ENCODE measurements at places on chromosomes 2 and 18.

- no peak for DNase-seq
These were observed 34.8 kb upstream of the NFATC1 start for GRCh38 chr18:79360933-79361332.

DNA sequence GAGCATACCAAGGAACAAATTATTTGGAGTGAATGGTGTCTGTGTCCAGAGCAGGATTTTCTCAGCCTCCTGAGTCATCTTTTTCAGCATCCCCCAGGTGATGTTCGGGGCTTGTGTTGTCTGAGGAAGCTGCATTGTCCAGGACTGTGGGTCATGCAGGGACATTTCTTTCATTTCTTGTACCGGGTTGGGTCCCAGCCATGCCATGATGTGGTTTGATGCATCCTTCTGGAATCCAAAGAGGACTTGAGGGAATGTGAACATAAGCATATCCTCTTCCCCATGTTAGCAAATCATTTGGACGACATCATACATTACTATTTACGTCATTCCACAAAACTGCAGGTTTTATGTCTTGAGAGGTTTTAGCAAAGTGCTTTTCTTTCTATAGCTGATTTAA is 797.8 kb downstream of the CCDC85A start:
- no peak for DNase-seq

DNA sequence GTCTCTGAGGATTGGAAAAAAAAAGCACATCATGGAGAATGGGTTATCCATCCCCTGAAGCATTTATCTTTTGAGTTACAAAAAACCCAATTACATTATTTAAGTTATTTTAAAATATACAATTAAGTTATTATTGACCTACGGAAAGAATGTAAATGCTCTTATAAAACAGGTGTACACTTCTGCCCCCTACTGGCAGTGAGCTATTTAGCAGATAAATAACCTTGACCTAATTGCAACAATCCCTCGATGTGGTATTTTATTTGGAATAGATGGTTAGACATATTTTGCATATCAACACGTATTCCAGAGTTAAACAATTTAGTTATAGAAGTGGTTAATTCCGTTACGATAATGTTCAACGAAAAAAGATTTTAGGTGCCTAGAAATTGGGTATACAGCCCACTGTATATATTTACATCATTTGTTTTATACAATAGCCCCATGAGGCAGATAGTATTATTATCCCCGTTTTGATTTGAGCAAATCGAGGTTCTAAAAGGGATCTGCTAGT is 9.1 kb upstream of the DAW1 start:
- DNase-seq = no peak

- no peak for DNase-seq
These were observed 59.1 kb downstream of the GREB1 start for GRCh38 chr2:11592671-11593574.

DNA sequence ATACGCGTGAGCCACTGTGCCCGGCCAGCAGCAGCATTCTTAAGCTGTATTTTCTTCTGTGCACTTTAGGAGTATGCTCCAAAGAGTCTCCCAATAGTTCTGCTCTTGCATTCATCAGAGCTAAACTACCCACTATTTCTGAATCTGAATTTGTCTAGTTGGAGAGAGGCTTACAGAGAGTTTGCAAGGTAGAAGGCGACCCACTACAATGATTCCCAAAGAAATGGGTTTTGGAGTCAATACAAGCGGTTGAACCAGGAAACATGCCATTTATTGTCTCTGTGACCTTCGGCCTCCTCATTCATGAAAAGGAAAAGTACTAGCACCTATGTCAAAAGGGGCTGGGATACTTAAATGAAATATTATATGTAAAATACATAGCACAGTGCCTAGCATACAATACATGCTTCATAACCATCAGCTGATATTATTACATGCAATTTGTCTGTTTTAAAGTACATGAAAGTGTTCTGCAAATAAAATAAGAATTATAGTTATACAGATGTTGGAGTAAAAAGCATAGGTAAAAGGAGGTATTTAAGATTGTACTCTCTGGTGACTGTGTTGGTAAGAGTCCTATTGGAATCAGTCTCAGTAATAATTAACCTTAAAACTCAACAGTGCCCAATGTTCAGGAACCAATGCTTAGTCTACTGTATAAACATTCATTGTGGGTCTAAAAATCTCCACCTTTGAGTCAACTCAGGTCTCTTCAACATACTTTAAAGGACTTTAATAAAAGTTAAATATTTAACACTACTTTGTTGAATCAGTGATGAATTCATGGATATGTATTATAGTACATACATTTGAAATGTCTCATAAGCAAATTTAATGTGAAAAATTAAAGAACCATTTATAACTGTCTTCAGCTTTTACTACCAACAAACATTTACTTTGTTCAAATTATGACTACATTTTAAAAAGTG is 89.8 kb upstream of the GRB14 start:
- no peak for DNase-seq

GRCh38 chr2:72130659-72131360 is 16.9 kb downstream of the CYP26B1 start:
- DNase-seq = no peak

- DNase-seq = no peak
These were observed 123.6 kb downstream of the EIPR1 start for GRCh38 chr2:3253913-3254441.

DNA sequence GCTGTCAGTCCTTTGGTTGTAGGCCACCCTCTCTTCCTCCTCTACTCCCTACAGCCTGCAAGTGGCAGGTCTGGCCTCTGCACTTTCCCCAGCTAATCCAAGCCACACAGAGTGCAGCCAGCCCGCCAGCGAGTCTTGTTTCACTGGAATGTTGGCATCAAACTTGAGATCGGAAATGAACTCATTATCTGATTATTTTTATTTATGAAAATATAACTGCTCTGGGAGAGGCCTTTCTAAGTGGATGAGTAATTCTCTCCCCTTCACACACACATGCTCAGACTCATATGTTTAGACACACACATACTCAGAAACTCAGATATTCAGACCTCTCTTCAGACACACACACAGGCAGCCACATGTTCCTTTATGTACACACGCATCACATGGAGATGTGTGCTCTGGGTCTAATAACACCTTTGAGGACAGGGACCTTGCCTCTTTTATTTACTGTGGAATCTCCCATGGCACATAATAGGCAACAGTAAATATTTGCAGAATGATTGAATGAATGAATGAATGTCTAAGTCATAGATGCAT is 151.3 kb downstream of the ZFP36L2 start:
- DNase-seq = no peak

DNA sequence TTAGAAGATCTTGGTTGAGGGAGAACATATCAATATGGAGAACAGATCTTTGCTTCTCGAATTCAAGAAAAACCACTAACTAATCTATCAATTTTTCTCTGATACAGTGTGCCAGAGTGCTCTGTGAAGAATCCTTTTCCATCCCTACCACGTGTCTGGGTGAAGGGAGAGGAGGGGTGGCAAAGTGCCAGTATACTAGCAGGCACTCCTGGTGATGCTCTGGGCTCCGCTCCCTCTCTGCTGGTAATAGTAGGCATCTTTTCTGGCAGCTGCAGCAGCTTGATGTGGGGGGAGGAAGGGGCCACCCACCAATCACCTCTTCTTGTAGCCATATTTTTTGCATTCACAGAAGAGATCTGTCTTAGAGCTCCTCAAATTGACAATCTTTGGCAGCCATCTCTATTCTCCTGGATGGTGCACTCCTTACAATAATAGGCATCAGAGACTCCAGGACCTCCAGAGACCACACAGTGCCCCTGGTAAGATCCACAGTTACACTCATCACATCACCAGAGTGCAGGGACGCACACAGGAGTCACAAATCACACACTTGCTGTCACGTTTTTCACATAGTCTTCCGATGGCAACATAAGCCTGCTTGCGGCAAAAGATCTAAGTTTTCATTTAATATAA is 15.7 kb downstream of the STK39 start:
- DNase-seq = no peak

DNA sequence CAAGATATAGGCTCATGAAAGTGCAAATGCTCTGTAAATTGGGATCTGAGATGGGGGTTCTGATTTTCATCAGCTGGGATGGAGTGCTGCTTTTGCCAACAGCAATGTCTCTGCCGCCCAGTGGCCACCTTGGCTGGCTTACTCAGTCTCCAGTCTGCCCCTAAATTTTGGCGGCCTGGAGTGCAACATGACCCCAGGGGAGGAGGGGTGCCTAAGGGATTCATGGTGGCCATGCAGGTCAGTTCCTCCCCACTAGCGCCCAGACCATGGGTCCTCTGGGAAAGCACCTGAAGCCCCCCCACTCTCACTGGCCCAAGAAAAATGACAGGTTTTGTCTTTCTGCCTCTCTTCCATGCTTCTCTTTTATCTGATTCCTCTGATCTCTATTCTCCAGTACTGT is 45.0 kb downstream of the SLC4A3 start:
- no peak for DNase-seq

GRCh38 chr18:58768293-58768974 is 96.2 kb upstream of the ZNF532 start:
- peak; percentile 57 for DNase-seq

- no peak for DNase-seq
These were observed 54.0 kb upstream of the GPR75 start for GRCh38 chr2:53913721-53914120.

DNA sequence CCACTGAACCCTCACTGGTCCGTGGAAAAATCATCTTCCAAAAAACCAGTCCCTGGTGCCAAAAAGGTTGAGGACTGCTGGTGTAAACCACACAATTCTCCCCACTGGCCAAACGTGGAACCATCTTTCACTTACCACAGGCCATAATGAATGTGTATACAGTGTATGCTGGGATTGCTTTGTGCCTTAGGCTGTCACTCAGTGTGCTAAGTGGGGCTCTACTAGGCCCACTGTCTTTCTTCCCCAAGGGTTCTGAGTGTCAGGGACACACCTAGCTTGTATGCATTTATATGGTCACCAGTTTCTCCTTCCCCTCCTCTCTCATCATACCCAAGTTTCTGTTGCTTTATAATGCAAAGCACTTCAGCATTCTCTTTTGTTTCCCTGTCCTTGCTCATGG is 27.2 kb downstream of the SCYGR8 start:
- no peak for DNase-seq

GRCh38 chr2:1162768-1163584 is 212.3 kb downstream of the SNTG2 start:
- peak; percentile 29 for DNase-seq

GRCh38 chr2:174158003-174158402 is 90.3 kb downstream of the OLA1 start:
- no peak for DNase-seq

GRCh38 chr18:71798986-71799673 is 745.0 kb downstream of the CBLN2 start:
- no peak for DNase-seq

DNA sequence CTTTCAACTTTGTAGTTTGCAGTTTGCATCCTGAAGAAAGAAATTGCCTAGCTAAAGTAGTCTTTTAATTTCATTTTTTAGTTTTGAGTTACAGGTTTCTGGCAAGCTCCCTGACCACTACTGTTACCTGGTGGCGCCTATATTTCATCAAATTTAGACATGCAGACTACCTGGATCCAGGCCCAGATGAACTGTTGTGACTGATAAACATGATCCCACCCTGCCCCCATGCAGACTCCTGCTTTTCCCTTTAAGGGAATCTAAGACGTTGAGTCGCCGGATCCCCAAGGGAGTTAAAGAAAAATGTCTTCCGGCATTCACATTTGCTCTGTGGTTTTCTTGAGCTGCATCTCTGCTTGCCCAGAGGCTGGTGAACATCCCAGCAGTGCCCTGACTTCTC is 22.2 kb downstream of the METAP1D start:
- no peak for DNase-seq

DNA sequence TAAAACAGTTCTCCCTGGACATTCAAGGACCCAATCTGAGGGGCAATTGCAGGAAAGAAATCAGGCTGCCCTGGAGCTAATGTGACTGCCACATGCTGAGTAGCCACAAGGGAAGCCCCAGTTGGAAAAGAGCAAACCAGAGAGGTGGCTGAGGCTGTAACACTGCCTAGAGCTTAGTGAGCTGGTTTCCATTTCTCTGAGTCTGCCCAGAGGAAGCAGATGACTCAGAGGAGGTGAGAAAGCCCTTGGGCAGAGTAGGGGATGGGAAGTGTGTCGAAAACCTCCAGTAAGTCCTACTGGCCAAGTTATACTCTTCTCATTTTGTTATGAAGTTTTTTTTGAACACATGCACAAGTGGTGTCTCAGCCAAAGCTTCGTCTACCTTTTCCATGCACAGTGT is 753.0 kb downstream of the CNTNAP5 start:
- no peak for DNase-seq

DNA sequence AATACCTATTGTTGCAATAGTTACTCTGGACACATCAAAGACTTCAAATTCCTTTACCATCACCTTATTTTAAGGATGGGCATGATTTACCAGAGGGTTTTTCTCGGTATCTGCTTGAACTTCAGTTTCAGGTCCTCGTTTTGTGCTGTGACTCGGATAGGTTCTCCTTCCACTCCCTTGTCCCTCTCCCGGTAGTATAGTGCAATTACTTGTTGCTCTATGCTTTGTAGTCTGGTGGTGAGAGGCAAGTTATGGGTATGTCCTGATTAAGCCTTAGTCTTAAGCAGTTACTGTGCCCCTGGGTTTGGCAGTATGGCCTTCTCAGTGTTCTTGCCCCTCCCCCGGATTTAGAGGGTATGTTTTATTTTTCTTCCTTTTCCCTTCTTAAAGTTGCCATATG is 96.6 kb downstream of the RHBDD1 start:
- no peak for DNase-seq

GRCh38 chr2:30359644-30360167 is 87.3 kb upstream of the LCLAT1 start:
- no peak for DNase-seq

DNA sequence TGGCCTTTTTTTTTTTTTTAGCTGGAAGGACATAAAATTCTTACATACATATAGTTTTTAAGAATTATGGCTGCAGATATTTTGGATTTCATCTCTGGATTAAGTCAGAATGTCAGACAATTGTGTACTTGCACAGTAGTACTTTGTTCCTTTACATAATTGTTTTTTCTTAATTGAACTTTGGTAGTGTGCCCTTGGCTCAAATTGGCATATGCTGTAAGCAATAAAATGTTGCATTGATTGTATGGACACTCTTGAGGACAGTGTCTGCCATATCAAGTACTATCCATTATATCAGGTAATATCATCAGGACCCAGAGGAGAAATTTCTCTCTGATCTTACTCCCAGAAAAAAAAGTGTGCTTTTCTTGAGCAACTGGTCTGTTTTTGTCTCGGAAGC is 15.3 kb downstream of the ZC3H6 start:
- no peak for DNase-seq

GRCh38 chr2:119756837-119757236 is 2.9 kb upstream of the PTPN4 start:
- no peak for DNase-seq
